Testis (tissue), 5 donors: ENCODE measurements at places on chromosomes 12 and 14. TPM values are rescaled to one million over a fixed set of nuclear protein-coding genes. Genes with fewer than 3 reads are reported as not detected.

GRCh38 chr12:96445691-96446583 lies 43.4 kb upstream of the CFAP54 start:
- DNase-seq = no peak

- no peak for DNase-seq
These were observed 495.8 kb upstream of the GARIN6 start for GRCh38 chr12:99151744-99152143.

- DNase-seq = no peak
These were observed 355.4 kb downstream of the CEP128 start for GRCh38 chr14:80586131-80586530.

GRCh38 chr12:111757361-111758119 lies 9.2 kb upstream of the ALDH2 start:
- peak; percentile 54 for DNase-seq

- DNase-seq = no peak
These were observed 422.9 kb downstream of the SNAPC1 start for GRCh38 chr14:62185078-62185477.

The CAPZA3 gene
- 210 TPM for polyA plus RNA-seq
